Activated CD4-positive, alpha-beta T cell treated with anti-CD3 and anti-CD28 coated beads, Interleukin-2, amount 50 U/mL, for 4 hours (primary cell): ENCODE measurements at places on chromosomes 12 and 14.

- DNase-seq, result no peak
These were observed 46.0 kb upstream of the BMP4 start for GRCh38 chr14:54002653-54003052.

GRCh38 chr14:105430042-105430441 lies 10.4 kb downstream of the MTA1 start:
- DNase-seq, result no peak

DNA sequence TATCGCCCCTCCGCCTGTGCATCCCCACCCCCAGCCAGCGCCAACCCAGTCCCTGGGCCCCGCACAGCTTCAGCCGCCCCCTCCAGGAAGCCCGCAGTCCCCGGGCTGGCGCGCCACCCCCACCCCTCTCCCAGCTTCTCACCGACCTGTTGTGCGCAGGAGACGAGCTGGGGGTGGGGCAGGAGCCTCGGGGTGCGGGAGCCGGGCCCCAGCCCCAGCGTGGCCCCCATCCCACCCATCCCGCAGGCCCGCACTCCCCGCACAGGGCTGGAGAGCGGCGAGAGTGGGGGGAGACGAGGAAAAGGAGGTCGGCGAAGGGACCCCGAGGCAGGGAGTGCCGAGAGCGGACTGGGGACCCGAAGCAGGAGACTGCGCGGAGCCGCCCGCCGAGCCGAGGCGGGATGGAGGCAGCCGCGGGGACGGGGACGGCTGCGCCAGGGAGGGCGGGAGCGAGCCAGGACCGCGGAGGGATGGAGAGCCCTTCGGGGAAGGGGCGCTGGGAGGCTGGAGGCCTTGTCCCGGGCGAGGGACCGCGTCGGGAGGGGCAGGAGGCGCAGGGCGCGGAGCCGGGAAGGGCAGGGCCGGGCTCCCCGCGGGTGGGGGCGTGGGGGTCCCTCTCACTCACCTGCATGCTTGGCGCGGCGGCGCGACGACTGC lies 498 bp downstream of the PIANP start:
- no peak for DNase-seq

DNA sequence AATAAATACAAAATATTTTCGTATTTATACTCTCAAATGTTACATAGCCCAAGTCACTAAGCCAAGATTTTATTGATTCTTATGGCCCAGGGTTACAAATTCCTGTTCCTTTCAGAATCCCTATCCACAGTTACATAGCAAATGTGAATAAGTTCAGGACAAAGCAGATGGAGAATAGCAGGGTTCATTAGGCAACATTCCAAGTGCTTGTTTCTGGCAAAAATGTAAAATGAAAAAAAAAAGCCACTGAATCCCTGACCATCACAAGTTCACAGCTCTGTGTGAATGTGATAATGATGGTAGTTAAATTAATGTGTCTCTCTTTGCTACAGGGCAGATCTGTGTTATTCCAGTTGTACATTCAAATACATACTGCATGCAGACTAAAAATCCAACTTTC lies 74.6 kb downstream of the KCNC2 start:
- DNase-seq, result no peak

DNA sequence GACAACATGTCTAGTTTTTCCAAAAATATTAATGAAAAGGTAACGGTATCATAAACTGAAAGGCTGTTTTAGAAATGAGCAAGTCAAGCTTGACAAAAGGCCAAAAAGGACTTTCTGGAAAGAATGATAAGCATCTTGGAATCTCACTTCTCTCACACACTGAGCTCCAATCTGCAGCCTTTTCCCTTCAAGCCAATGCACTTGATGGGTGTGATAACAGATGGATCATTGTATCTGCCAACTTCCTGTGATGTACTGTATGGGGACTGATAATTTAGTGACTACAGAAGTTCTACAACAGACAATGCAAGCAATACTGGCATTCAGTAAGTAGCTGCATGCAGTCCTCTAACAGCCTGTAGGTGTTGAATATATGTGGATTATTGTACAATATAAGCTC lies 147.1 kb downstream of the MED13L start:
- no peak for DNase-seq

DNA sequence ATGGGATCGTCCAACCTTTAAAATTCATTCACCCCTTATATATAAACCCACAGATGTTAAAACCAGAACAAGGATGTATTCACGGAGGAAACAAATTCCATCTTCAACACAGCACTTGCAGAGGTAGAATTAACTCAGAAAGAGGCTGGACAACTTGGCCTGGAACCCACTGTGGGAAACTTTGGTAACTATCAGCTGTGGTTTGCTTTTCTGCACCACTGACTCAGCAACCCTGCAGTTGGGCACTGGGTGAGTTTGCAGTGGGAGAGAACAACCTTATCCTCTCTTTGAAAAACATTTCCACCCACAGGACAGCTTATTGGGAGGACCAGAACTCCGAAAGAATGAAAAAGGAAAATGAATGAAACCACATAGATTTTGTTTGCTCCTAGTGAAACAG lies 66.3 kb downstream of the ZNF664 start:
- no peak for DNase-seq

- DNase-seq, result no peak
These were observed 14.2 kb downstream of the SLC11A2 start for GRCh38 chr12:51011955-51012354.

DNA sequence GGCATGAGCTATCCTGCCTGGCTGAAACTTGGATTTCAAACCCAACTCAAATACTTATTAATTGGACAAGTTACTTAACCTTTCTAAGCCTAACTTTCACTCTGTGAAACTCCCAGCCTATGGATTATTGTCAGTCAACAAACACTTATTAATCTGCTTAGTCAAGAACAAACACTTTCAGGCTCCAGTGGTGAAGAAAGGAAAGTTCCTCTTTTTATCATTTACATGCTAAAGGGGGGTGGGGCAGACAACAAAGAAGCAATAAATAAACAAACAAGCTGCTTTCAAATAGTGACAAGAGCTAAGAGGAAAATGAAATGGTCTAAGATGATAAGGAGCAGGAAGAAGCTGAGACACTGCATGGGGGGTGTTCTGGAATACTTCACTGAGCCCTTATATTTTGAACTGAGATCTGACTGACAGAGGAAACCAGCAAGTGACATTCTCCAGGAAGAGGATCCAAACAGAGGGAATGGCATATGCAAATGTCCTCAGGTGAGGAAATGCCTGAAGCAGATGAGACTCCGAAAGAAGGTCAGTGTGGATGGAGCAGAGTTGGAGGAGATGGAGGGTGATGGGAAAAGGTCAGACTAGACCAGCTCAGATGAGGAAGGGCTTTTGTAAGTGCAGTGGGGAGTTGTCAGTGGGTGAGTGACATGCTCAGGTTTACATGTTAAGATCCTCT lies 259.6 kb downstream of the ITPR2 start:
- DNase-seq, result no peak

DNA sequence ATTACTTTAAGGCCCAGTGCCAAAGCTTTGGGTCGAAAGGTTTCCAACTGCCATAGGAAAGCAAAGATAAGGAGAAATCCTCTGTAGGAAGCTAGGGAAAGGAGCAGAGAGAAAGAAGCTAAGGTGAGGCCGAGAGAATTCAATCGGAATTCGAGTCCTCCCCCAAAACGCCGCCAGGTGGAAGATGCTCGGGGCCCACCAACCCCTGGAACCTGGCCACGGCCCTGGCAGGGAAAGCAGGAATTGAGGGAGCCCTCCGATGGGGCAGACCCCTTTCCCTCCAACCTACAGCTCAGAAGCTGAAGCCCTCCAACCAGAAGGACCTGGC lies 498 bp downstream of the GMFB start:
- peak; percentile 22 for DNase-seq

- DNase-seq, result no peak
These were observed 6.3 kb upstream of the ART4 start for GRCh38 chr12:14849661-14850060.

DNA sequence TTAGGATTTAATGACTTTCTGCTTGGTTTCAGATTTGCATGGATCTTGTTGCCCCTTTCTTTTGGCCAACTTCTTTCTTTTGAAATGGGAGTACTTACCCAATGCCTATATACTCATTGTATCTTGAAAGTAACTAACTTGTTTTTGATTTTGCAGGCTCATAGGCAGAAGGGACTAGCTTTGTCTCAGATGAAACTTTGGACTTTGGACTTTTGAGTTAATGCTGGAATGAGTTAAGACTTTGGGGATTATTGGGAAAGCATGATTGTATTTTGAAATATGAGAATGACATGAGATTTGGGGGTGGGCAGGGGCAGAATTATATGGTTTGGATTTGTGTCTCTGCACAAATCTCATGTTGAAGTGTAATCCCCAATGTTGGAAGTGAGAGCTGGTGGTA lies 657.1 kb downstream of the TMTC2 start:
- DNase-seq, result no peak

GRCh38 chr14:54455363-54455762 lies 14.2 kb upstream of the CNIH1 start:
- no peak for DNase-seq

DNA sequence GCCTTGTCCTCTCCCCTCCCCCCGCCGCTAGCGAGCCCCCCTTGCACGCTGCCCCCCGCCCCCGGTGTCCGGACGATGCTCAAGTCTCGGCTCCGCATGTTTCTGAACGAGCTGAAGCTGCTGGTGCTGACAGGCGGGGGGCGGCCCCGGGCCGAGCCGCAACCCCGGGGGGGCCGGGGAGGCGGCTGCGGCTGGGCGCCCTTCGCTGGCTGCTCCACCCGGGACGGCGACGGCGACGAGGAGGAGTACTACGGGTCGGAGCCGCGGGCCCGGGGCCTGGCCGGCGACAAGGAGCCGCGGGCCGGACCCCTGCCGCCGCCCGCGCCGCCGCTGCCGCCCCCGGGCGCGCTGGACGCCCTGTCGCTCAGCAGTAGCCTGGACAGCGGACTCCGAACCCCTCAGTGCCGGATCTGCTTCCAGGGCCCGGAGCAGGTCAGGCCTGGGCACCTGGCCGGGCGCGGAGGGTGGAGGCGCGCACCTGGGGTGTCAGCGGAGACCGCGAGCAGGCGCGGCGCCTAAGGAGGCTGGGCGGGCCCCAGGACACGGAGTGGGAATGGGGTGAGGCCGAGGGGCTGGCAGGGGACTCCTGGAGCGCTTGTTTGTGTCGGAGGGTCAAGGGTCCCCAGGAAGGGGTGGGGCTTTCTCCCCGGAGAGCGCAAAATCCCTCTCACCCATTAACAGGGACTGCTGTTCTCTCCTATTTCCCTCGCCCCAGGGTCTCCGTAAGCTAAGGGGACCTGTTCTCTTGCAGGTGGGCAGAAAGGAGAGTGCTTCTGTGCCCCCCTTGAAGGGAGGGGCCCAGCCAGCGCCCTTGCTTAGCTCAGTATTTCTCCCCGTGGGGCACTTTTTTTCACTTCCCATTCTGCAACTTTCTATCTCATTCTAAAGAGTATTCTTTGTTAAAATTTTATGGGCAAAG lies 810 bp downstream of the MARCHF9 start:
- no peak for DNase-seq

GRCh38 chr14:52354242-52354641 lies 40.1 kb downstream of the PTGER2 start:
- DNase-seq, result no peak
